DMS79 (cell line): ENCODE measurements at places on chromosomes 7 and 10.

GRCh38 chr10:130230611-130231010 lies 94.4 kb downstream of the GLRX3 start:
- DNase-seq: no peak

DNA sequence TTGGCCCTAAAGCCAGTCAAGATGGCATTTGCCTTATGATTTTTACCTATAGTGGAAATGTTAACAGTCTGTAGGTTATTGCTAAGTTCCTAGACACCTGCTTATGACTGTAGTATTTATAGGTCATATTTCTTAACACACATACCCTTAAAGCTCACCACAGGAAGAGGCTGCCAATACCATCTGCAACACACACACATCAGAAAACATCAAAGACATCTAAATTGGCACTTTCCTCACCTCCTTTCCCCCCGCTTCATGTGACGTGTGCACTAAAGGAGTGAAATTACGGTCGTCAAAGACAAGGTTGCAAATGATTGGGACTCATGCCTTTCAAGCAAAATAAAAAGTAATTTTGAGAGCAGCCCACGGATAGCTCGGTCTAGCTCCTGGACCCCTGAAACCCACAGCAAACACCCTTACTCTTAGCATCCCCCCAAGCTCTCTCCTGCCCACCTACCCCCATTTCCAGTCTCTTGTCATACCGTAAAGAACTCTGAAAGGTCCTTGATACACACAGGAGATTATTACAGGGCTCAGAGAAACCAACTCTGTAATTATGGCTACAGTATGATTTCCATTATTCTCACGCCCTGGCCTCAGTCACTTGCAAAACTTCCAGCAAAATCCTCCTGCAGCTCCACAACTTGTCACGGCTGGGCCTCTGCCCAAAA lies 90.5 kb downstream of the PLXNA4 start:
- DNase-seq: no peak

DNA sequence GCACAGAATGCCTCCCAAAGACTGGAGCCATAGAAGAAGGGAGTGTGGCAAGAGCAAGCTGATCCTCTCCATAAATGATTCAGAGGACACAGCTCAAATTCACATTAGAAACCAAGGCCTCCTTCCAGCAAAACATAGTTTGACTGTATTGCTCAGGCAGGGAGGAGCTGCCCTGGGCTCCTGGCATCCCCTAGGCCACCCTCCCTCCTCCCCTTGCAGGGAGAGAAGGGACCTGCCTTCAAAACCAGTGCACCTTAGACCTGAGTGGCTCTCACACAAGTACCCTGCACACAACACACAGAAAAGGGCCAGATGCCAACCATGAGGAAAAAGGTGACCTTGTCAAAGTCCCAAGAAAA lies 64.7 kb downstream of the CREB3L2 start:
- no peak for DNase-seq

GRCh38 chr10:112842832-112843360 lies 107.2 kb upstream of the TCF7L2 start:
- no peak for DNase-seq

DNA sequence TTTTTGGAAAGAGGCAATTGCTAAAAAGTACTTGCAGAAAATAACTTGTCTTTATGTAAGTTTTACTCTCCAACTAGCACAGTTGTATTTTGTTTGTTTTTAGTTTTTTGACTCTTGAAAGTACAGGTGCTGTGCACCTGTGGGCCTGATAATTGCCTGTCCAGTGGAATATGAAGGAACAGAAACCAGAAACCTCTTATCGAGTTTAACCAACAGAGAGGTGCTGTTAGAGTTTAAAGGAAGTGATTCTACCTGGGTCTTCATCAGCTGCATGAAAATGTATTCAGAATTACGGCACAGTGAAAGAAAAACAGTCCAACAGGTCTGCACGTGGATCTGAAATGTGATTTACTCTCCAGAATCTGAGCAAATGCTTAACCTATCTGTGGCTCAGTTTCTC lies 326.6 kb upstream of the POM121L12 start:
- DNase-seq: no peak

GRCh38 chr7:44374007-44374763 lies 48.8 kb upstream of the CAMK2B start:
- no peak for DNase-seq

DNA sequence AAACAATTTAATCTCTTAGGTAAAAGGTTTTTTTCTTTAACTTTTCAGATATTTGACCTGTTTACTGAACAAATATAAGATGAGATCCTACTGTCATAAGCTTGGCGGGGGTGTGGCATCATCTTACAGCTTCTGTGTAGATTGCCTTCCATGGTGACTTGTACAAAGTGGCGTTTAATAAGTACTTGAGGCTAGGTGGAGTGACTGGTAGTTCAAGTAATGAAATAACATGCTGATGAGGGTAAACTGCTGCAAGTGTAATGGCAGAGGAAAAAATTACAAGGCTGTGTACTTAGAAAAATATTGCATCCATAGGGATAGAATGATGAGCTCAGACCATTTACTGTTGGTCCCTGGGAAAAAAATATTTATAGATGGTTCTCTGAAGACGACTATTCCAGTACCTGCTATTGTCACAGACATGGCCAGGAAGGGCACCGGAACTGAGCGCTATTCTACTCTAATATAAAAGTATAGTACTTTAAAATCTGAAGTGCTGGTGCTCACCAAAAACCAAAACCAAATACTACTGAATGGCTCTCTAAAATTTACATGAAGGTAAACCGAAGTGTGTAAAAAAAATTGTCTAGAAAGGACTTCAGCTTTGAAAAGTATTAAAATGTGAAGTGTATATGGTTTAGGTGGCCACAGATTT lies 42.4 kb downstream of the DNAH11 start:
- DNase-seq: no peak

- no peak for DNase-seq
These were observed 14.2 kb downstream of the CRHR2 start for GRCh38 chr7:30668102-30668501.

DNA sequence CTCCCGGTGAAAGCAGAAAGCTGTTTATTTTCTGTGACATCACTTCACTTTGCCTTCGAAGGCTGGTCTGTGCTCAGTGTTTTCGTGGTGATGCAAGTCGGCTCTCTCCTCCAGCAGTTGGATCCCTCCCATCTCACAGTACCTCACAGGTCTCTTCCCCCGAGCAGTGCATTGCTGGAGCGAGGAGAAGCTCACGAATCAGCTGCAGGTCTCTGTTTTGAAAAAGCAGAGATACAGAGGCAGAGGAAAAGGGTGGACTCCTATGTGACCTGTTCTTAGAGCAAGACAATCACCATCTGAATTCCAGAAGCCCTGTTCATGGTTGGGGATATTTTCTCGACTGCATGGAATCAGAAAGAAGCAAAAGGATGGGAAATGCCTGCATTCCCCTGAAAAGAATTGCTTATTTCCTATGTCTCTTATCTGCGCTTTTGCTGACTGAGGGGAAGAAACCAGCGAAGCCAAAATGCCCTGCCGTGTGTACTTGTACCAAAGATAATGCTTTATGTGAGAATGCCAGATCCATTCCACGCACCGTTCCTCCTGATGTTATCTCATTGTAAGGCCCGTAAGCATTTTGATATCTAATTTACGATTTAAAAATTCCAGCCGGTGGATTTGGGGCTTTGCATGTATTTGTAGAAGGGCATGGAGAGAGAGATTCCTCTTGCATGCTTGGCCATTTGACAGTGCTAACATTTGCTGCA lies at the start of gene LGI1:
LGI1 (plus strand) TSS at position 136 of the 707 bp plus-strand sequence; CDS start at position 345, 209 bp downstream.
- no peak for DNase-seq

GRCh38 chr7:117675497-117676435 lies 195.9 kb downstream of the CFTR start:
- DNase-seq: no peak

GRCh38 chr10:99460070-99460469 lies 29.6 kb upstream of the GOT1 start:
- no peak for DNase-seq

DNA sequence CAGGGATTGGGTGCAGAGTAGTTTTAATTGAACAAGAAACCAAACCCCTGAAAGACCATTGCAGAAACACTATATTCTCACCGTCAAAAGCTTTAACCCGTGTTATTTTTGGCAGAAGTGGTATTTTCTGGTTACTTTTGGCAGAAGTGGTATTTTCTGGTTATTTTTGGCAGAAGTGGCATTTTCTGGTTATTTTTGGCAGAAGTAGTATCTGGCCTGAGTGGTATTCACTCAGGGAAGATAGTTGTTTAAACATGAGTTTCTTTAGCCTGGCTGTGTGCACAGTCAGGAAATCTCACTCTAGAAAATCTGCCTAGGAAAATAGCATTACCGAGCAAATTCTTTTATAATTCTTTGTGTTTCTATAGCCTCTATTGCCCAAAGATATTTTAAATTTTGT lies 322.7 kb downstream of the GFRA1 start:
- DNase-seq: no peak

DNA sequence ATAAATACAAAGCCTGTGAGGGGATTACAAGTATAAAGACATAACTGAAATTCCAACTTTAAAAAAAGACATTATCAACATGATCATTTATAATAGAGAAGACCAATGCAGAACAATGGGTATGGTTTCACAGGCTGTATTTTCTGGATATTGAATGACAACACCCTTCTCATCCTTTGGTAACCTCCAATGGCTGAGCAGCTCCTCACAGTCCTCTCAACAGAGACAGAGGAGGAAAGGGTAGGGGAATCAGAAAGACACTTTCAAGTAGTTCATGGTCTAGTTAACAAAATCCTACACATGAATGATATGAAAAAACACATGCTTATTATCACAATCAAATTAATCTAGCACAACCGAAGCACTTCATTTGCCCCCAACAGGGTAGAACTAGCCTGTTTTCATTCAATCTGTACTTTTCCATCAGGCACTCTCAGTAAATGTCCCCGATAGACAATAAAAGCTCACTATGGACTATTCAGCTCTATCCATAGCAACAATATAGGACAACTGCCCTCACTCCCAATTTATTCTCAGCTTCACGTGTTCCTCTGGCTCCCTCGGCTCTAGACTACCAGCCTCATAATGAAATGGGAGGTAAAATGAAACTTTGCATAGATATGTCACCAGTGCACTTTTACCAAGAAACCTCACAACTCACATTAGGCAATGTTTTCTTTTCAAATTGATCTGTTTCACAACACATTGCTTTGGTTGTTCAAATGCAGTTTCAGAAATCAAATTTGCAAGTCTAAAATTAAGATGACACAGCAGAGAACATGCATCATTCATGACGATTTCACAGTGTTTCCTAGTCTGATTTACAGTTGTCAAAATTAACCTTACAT lies 211.4 kb downstream of the THSD7A start:
- no peak for DNase-seq

DNA sequence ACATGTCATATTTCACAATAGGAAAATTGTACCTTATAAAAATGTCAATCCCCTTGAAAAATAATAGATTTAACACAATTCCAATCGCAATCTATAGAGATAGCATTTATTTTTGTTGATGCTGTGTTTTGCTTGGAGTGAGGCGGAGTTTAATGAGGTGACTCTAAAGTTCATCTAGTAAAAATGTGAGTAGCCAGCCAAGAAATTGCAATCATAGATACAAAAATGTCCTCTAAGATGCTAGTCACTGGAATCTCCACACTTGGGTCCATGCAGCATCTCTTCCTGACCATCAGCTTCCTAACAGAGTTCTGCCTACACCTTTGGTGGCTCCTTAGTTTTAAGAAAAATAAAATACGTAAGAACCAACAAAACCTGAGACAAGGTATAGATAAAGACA lies 44.9 kb downstream of the GLI3 start:
- no peak for DNase-seq
